NCI-H2107 (cell line): ENCODE measurements at places on chromosomes 2 and 18.

DNA sequence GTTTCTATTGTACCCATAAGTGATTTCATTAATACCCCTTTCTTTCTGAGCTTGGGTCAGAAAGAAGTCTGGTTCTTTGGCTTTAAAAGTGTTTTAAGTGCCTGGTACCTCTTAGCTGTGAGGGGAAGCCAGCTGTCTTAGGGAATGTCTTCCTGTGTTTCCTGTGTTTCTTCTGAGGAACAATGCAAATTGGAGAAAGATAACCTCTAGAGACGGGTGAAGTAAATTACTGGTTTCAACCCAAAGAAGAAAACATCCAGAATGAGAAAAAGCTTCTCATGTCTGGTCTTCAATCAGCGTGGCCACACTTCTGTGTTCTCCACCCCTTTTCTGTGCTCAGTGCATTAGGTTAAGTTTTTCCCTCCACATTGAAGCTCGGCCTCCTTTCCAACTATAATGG is 10.2 kb upstream of the CHN1 start:
- DNase-seq, result no peak

DNA sequence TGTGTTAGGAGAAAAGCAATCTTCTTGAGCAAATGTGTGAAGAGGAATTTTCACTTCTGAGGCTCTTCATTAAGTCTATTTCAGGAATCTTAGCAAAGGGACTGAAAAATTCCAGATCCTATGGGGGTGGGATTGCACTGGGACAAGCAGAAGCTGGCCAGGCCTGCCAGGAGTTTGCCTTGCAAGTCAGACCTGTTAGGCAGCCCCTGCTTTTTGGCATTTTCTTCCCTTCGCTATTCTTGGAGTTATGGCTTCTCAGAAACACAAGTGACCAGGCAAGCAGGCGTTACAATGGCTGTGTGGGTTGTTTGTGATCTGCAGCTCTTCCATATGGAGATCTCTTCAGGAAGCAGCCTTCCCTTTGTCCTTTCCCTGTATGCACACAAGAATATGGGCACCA is 8.0 kb upstream of the CCDC85A start:
- DNase-seq, result no peak

- DNase-seq, result no peak
These were observed 160.1 kb downstream of the IRS1 start for GRCh38 chr2:226639550-226639949.

DNA sequence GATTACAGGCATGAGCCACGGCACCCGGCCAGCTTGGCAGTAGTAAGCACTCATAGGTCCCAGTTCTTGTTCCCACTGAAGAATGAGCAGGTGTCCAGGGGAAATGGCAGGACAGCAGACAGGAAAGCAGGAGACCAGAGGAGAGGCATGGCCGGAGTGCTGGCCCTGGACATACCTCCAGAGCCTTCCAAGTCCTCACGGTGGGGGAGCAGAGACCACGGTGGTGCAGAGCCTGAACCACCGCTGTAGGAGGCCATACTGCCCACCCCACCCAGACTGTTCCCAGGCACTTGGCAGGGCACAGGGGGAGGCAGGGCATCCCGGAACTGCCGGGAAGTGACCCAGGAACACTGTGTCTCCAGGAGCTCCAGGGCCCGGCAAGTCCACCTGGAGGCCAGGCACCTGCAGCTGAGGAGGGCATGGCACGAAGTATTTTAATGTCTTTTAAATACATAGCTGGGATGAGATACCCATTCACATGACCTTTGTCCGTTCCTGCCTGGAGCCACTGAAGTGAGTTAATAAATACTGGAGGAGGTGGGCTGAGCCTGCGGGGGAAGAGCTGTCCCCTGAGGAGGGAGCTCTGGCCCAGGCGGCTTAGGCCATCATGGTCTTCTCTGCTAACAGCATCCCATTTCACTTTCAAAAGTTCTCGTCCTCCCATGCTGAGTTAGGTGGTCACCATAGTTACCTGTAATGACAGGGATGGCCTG is 49.7 kb upstream of the TFCP2L1 start:
- DNase-seq, result no peak

GRCh38 chr2:54818226-54818625 is 94.8 kb downstream of the EML6 start:
- no peak for DNase-seq
